ENCODE measurements at places on chromosomes 4 and X.
A peak's percentile ranks its signal among the peaks of the same experiment; 100 is the strongest.

- no peak for DNase-seq
Observed at GRCh38 chr4:129971419-129971818, 875.5 kb downstream of the C4orf33 start.

DNA sequence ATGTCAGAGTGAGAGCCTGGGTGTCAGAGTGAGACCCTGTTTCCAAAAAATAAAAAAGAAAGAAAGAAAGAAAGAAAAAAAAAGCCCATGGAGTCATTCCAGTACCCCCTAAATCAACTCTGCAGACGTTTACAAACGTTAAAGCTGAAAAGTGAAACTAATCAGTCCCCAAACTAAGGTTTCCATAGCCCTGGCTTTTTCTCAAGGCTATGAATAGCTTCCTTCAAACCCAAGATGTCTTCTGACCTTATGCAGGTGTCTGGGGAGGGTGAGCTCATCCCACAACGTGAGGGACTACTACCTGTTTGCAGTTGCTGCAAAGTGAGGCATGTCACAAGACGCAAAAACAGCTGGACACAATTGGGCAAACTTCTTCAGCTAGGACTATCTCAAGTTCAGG lies 144.0 kb downstream of the SH3KBP1 start:
- DNase-seq, result no peak

DNA sequence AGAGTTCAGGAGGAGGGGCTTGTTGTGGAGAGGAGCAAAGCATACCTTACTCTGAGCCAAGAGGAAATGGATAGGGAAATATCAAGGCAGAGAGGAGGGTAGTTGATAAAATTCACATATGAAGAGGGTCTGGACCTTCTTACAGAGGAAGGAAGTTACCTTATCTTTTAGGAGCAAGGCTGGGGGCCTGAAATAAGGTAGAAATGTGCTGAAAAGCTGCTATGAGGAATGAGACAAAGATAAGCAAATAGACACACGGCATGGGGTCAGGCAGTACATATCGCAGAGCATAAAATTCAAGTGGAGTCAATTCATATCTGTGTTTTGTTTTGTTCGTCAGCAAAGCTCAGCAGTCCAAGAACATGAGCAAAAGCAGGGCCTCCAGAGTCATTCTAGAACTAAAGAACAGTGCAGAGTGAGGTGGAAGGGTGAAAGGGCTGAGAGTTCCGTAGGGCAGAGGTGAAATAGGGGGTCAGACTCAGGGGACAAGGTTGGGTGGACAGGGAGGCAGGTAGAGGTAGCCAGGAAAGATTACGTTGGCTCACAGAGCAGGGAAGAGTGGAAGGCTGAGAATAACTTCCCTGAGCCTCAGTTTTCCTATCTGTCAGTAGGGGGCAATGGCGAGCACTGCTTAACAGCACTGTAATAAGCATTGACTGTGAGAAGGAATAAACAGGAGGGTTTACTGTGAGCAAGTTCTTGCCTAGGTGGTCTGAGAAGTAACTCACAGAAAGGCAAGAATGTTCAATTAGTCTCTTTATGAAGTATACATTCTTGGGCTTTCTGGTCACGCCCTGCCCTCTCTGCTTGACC lies 9.2 kb downstream of the VSIG4 start:
- DNase-seq, result peak; percentile 11

- no peak for DNase-seq
Observed at GRCh38 chr4:76007089-76007862, at the start of gene CXCL9. Gene CXCL9, minus strand, starts transcription at chr4:76007509. Its CDS starts 60 bp downstream, at chr4:76007449.

DNA sequence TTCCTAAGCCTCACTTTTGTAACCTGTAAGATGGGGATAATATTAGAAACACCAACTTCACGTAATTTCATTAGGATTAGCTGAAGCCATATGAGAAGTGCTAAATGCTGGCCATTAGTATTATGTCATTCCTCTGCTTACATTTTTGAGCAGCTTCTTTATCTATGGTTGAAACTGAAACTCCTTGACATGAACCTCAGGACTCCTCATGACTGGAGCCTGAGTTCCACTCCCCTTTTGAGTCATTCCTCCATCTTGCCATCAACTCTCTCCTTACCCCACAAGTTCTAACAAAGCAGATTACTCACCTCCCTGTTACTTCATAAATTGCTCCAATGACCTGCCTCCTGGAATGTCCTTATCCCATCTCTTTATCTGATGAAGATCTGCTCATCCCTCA lies 123.2 kb upstream of the KCNIP4 start:
- DNase-seq, result no peak

DNA sequence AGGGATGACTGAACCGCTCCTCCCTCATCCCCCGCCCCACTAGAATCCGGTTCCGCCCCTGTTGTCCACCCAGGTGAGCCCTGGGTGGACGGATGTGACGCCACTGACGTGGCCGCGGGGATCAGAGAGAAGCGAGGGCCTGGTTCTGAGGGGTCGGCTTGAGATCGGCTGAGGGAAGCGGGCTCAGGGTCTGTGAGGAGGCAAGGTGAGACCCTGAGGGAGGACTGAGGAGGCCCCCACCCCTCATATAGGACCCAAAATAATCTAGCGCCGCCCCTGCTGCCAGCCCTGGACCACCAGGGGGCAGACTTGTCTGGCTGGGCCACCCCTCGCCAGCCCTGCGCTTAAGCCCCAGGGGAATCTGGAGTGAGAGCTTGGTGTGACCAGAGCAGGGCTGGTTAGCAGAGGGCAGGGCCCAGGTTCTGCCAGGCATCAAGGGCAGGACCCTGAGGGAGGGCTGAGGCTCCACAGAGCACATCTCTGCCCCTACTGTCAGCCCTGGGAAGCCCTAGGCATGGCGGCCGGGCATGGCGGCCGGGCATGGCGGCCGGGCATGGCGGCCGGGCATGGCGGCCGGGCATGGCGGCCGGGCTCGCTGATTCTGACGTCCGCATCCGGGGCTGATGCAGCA lies at the start of gene MAGEA8:
Gene MAGEA8 (plus strand): TSS at position 103 of the 631 bp plus-strand sequence. CDS start 3,090 bp downstream, outside the sequence.
- DNase-seq, result no peak

GRCh38 chr4:99856166-99856565 lies 38.1 kb downstream of the LAMTOR3 start:
- peak; percentile 21 for DNase-seq

Measured in AG10803 (cell line).